ENCODE measurements at places on chromosomes 12 and 14. TPM values are rescaled to one million over a fixed set of nuclear protein-coding genes. Genes with fewer than 3 reads are reported as not detected.

Gene KCNMB4
- polyA plus RNA-seq, result 2.8 TPM

Gene KRT5
- 0.79 TPM for polyA plus RNA-seq

Gene STAT2
- 28.9 TPM for polyA plus RNA-seq

Gene SLC24A4
- not detected for polyA plus RNA-seq

DNA sequence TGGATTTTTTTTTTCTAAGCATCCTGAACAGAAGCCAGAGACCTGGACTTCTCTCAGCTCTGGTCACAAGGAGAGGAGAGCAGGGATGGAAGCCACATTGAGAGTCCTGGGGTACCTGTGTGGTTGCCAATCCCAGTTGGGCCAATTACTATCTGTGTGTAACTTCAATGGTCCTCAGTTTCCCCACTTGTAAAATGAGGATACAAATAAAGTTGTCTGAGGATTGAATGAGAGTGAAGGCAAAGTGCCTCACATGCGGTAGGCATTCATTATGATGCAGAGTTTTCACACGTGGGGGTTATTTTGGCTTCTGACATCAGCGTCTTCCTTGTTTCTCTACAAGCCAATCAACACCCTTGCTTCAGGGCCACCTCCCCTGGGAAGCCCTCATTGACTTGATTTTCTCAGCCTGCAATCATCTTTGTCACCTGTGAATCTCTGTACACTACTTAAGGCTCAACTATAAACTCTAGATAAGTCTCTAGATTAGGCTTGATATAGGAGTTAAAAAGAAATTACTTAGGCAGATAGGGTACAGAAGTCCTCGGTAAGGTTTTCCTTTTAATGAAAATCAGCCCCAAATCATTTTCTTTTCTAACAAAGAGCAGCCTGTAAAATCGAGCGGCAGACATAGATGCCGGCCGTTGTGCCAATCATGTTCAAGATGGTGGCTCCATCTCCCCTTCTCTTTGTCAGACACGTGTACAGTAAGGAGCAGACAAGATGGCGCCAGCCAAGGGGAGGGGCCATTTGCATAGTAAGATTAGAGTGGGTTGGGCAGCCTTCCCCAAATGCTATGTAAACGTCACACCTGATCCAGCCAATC lies 37.8 kb upstream of the FICD start:
- DNase-seq, result no peak

DNA sequence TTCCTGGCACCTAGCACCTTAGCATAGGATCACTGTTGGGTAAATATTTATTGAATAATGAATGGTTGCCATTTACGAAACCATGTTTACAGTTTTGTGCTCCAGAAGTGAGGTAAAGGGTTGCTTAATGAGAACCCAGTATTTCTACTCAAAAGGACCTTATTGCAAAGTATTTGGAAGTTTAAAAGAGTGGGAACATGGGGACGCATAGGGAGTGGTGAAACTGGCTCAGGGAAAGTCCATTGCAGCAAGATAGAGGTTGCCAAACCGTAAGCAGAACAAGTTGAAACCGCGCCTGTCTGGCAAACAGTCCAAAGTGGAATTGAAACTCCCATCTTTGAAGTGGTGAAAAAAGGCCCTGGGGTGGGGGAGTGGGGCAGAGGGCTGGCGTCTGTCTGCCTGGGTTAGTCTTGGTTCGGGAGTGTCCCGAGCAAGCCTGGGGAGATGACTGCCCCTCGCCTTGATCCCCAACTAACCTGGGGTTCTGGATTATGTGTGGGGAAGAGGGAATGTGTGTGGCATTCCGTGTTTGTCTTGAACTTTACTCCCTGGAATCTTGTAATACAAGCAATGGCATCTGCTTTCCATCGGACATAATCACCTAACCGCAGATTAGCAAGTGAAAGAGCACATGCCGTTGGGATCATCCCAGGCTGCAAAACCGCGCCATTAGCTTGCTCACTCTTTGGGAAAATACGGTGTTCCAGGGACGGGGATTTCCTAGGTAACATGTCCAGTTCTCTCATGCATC lies 7.2 kb downstream of the ALDH2 start:
- DNase-seq, result peak; percentile 91

- no peak for DNase-seq
These were observed 63.2 kb downstream of the PRIMA1 start for GRCh38 chr14:93725002-93725582.

GRCh38 chr12:51124504-51124903 lies 41.1 kb upstream of the CSRNP2 start:
- DNase-seq, result no peak

- no peak for DNase-seq
These were observed 718 bp upstream of the JDP2 start for GRCh38 chr14:75427126-75427481.

GRCh38 chr12:114141921-114142564 lies 175.9 kb upstream of the RBM19 start:
- DNase-seq, result peak; percentile 67

- no peak for DNase-seq
These were observed 222.1 kb downstream of the SYT1 start for GRCh38 chr12:79086541-79087296.
